ENCODE measurements at places on chromosomes 3 and 15.

- H3K36me3 ChIP-seq: peaks cover 39% of the 10 kb centered on the region
- peaks cover 57% of the 10 kb centered on the region for H3K4me1 ChIP-seq
- no peak for DNase-seq
- H3K27me3 ChIP-seq: no peaks in the 10 kb centered on the region
- H3K27ac ChIP-seq: peak overlapping the region; percentile 85
These were observed 6.3 kb downstream of the BHLHE40 start for GRCh38 chr3:4985330-4986174.

- no peaks in the 10 kb centered on the region for H3K36me3 ChIP-seq
- H3K27ac ChIP-seq: no peak overlapping the region
- DNase-seq: no peak
- no peaks in the 10 kb centered on the region for H3K4me1 ChIP-seq
These were observed 46.8 kb upstream of the SRGAP3 start for GRCh38 chr3:9296241-9296640.

DNA sequence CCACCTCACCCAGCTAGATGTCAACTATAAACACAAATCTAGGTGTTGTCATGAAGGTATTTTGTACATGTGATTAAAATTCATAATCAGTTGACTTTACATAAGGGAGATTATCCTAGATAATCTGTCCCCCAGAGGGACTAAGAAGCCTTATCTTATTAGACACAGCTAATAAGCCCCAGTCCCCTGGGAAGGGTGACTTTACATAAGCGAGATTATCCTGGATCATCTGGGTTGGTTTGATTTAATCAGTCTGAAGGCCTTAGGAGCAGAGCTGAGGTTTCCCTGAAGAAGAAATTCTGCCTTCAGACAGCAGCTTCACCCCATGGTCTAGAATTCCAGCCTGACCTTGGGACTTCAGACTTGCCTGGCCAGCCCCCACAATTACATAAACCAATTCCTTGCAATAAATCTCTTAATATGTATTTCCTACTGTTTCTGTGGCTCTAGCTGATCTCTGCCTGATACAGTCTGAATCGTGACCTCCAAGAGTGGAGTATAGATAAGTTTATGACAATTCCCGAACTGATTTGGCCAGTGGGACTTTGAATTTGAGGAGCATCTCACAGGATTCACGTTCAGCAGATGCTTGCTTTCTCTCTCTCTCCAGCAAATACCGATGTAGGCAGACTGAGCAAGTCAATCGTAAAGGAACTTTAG lies 66.5 kb downstream of the MRPL46 start:
- no peaks in the 10 kb centered on the region for H3K4me1 ChIP-seq
- no peaks in the 10 kb centered on the region for H3K27me3 ChIP-seq
- no peak overlapping the region for H3K27ac ChIP-seq

DNA sequence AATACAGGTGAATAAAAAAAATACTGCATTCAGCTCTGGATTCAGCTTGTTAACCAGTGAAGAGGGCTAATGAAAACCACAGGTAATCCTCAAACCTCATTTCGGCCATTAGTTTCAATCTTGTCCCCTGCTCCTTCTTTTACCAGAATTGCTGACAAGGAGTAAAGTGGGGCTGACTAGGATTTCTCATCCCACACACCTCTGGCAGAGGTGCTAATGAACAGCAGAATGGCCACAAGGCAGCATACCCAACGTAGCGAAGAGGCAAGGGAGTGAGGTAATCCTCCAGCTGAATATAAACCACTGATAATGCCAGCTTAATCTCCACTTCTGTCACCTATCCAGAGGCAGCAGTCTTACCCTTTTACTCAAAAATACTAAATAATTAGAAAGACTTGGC lies 248.8 kb upstream of the CDIN1 start:
- H3K36me3 ChIP-seq: no peaks in the 10 kb centered on the region
- no peak overlapping the region for H3K27ac ChIP-seq
- H3K4me3 ChIP-seq: no peak overlapping the region
- H3K4me1 ChIP-seq: no peaks in the 10 kb centered on the region
- H3K27me3 ChIP-seq: no peaks in the 10 kb centered on the region

DNA sequence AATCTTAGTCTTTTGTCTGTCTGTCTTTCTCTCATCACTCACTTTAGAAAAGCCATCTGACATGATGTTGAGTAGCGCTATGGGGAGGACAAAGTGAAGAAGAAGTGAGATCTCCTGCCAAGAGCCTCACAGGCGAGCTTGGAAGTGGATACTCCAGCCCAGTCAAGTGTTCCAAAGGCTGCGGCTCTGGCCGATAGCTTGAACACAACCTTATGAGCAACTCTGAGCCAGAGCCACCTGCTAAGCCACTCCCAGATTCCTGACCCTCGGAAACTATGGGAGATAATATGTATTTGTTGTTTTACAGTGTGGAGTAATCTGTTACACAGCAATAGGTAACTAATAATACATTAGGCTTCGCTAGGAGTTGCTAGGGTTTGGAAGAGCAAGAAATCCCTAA lies 76.2 kb downstream of the MB21D2 start:
- H3K27me3 ChIP-seq: no peaks in the 10 kb centered on the region
- no peaks in the 10 kb centered on the region for H3K36me3 ChIP-seq
- no peak overlapping the region for H3K4me3 ChIP-seq
- H3K27ac ChIP-seq: no peak overlapping the region

DNA sequence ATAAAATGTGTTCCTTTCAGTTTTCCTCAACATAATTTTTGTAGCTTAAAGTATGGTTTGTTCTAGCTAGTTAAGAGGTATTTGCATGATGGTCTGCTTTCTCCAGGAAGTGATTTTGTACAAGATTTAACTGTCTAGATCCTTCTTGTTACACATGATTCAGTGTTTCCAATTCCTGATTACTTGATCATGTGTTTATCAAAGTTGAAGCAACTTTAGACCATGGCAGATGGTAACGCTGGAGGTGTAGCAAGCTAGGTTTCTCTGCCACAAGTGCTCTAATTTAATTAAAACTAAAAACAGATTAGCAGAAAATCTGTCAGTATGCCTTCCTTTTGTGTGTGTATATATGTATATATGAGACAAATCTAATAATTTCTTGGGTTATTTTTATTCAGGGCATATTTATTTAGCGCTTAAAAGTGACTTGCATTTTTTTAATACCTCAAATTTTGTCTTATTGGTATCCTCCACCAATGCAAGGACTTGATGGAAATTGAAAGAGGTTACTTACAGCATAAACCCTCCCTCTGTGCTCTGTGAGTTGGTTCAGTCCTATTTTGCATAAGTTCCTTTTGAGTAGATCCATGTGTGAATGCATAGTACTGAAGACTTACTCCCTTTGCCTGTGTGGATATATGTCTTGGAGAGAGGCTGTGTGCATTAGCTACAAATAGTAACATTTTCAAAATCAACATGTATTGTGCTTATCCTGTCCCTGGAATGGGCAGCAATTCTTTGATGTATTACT lies 157.3 kb upstream of the CGNL1 start:
- no peaks in the 10 kb centered on the region for H3K36me3 ChIP-seq
- no peak overlapping the region for H3K4me3 ChIP-seq
- no peaks in the 10 kb centered on the region for H3K4me1 ChIP-seq
- H3K27ac ChIP-seq: no peak overlapping the region
- no peaks in the 10 kb centered on the region for H3K27me3 ChIP-seq
- DNase-seq: no peak

GRCh38 chr15:60901647-60902046 lies 327.5 kb downstream of the RORA start:
- no peak overlapping the region for H3K4me3 ChIP-seq
- no peaks in the 10 kb centered on the region for H3K36me3 ChIP-seq
- H3K4me1 ChIP-seq: no peaks in the 10 kb centered on the region
- DNase-seq: no peak
- H3K27me3 ChIP-seq: no peaks in the 10 kb centered on the region

GRCh38 chr3:178705925-178706324 lies 169.7 kb downstream of the KCNMB2 start:
- no peaks in the 10 kb centered on the region for H3K4me1 ChIP-seq
- H3K36me3 ChIP-seq: no peaks in the 10 kb centered on the region
- no peak overlapping the region for H3K27ac ChIP-seq
- DNase-seq: no peak
- no peak overlapping the region for H3K4me3 ChIP-seq
- no peaks in the 10 kb centered on the region for H3K27me3 ChIP-seq

DNA sequence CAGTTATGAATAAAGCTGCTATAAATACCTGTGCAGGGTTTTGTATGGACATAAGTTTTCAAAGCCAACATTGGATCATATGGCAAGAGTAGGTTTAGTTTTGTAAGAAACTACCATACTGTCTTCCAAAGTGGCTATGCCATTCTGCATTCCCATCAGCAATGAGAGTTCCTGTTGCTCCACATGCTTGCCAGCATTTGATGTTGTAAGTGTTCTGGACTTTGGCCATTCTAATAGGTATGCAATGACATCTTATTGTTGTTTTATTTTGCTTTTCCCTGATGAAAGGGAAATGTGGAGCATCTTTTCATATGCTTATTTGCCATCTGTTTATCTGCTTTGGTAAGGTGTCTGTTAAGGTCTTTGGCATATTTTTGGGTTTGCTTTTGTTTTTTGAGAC lies 22.2 kb upstream of the BLM start:
- no peak overlapping the region for H3K4me3 ChIP-seq
- no peaks in the 10 kb centered on the region for H3K4me1 ChIP-seq
- H3K36me3 ChIP-seq: no peaks in the 10 kb centered on the region

All from natural killer cell (primary cell).